ENCODE measurements at places on chromosomes 13 and 19.

DNA sequence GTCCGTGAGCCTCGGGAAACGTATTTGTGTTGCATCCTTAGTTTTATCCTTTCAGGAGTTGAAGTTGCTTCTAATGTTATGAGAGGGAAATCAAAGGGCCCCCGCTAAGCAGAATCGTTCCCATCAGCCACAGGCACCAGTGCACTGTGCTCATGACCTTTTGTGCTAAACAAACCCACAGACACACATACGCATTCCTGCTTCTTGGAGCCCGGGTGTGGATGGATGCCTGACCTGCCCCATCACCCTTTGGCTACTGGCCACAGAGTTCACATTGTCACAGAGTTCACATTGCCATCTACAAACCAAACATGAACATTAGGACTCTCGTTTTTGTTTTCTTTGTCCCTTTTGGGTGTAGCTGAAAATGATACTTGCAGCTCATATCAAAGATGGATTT lies 47.2 kb downstream of the CHST8 start:
- DNase-seq = no peak

DNA sequence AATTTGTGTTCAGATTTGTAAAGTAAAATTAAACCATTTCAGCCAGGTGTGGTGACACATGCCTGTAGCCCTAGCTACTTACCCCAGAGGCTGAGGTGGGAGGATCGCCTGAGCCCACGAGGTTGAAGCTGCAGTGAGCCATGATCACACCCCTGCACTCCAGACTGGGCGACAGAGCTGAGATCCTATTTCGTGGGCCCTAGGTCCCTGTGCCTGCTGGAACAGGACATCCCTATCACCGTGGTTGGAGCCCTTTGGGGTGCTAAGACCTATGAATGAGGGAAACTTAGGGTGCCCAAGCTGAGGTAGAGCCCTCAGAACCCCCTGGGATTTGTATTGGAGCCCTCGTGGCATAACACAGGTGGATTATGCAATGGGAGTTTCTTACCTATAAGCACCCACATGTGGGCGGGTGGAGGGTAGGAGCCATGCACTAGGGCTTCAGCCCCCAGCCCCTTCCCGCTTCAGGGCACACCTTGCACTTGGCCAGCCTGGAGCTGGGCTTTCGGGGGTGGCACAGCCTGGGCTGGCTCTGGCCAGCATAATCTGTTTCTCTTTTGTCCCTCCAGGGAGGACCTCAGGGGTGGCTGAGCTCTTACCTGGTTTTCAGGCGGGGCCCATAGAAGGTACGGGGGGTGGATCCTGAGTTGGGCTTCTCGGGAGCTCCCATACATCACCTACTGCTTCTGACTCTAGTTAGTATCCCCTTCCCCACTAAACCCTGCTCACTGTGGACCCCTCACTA lies 7.2 kb upstream of the USF2 start:
- no peak for DNase-seq

GRCh38 chr19:58468216-58468839 lies 1.4 kb downstream of the ZNF324 start:
- DNase-seq = no peak

GRCh38 chr19:40633207-40633606 lies 32.0 kb downstream of the LTBP4 start:
- no peak for DNase-seq

- no peak for DNase-seq
Observed at GRCh38 chr19:49224879-49225278, 67.3 kb downstream of the TRPM4 start.

DNA sequence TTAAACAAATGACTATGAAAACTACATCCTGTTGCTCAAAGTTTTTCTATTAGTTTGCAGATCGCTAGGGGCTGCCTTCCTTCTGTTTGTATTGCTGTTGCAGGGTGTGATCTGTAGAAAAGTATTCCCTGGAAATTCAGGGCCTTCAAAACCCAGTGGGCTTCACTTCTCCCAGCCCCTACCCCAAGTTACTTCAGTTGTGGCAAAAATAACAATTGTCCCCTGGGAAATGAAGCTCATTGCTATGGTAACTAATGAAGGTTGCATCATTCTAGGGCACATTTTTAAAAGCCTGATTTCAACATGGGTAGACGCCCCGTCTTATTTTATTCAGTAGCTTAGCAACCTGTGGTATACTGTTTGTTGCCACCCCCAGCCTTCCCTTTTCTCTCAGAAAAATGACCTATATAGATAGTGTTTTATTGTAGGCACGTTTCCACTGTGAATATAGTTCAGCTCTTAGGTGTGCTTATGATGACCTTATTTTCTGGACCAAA lies 60.9 kb downstream of the WDFY2 start:
- DNase-seq = no peak

DNA sequence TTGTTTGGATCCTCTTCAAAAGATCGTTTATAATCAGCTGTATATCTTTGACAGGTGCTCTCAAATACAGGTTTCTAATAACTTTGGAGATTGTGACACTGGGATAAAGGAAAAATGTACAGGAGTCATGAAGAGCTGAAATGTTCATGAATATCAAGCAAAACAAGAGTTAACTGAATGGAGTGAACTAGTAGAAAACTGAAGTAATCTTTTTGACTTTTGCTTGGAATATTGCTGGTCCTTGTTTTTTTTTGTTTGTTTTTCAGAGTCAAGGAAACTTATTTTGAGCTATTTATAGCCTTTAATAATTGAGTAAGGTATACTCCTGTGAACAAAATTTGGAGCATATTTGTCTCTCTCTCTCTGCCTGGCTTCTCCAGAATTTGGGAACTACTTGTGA lies 25.3 kb downstream of the MED4 start:
- no peak for DNase-seq

DNA sequence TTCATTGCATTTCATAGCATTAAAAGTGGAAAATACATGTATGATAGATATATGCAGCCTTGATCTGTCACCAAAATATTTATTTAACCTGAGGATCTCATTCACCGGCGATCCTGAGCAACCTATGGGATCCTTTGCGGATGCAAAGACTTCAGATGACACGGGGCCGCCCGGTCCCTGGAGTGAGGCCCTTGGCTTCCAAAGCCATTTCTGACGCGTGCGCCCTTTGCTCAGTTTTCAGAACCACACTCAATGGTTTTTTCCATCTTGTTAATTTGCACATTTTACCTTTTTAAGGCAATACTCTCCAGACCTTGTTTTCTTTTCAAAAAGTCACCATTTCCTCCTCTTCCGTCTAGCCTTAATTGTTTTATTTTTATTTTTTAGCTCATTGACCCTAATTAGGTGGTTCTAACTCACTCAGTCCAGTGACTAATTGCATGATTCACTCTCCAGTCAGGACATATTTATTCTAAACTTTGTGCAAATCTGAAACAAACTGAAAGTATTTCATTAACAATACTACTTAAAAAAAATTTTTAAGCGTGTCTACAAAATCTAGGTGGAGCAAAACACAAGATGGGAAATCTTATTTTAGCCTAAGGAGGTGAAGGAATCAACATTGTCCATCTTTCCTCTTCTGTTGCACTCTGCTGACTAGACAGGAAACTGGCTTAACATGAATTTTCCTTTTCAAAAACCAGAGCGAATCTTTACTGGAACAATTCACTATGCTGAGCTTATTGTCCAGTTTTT lies 47.9 kb downstream of the COL4A1 start:
- DNase-seq = no peak

DNA sequence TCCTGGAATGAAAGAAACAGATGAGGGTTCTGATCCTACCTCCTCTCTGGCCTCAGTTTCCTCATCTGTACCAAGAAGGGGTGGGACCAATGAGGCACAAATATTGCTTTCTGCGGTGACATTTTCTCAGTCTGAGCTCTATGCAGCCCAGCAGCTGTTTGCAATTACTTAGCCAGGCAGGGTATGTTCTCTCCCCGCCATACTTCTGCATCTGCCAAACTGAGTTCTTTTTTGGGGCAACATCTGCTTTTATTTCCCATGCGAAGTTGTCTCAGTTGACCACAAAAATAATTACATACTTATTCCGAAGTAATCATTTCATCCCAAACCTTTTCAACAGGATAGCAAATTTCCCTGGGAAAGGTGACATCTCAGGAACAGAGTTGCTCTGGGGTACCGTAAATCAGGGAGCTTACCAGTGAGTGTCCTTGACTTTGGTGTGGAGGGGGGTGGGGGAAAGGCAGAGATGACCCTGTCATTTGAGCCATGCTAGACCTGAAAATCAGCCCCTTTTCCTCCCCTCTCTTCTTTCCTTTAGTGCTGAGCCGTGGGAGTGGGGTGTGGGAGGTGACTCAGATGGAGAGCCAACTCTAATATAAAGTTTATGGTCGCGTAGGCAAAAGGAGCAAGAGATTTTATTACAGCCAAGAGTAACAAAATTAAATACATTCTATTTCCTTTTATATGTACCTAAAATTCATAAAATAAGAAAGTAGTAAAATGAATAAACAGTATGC lies 165.7 kb upstream of the KL start:
- DNase-seq = no peak

DNA sequence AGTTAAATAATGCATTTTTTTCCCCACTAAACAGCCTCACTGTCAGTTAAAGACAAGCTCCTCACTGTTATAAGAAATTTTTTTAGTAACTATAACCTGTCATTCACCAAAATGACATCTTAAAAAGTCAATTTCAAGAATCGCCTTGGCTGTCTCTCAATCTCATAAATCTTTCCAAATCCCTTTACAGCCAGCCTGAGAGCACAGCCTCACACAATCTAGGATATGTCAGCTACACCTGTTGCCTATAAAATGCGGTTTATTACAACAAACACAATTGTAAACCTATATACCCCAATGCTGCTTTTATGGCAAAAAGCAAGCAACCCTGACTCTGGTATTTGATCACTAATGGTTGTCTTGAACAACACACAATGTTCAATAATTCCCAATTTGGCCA lies 29.5 kb upstream of the FNDC3A start:
- DNase-seq = no peak

DNA sequence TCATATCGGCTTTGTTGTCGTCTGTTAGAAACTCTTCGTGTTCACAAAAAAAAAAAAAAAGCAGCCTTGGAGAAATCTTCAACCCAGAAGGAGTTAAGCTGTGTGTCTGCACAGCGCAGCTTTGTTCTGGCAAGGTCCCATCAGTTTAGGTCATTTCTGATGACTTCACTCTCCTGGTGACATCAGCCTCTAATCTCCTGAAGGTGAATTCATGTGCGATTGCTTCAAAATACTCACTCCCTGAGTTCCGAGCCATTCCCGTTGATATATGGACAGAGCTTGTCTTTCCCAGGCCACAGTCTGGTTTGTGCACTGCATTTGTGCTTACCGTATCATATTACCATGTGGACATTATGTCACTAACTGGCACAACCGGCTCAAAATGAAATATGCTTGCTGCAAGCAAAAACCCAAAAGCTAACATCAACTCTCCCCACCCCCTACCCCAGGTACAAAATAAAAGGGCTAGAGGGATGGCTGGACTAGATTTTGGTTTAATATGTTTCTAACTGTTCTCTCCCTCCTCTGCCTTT lies 342.4 kb downstream of the KCNRG start:
- DNase-seq = no peak

DNA sequence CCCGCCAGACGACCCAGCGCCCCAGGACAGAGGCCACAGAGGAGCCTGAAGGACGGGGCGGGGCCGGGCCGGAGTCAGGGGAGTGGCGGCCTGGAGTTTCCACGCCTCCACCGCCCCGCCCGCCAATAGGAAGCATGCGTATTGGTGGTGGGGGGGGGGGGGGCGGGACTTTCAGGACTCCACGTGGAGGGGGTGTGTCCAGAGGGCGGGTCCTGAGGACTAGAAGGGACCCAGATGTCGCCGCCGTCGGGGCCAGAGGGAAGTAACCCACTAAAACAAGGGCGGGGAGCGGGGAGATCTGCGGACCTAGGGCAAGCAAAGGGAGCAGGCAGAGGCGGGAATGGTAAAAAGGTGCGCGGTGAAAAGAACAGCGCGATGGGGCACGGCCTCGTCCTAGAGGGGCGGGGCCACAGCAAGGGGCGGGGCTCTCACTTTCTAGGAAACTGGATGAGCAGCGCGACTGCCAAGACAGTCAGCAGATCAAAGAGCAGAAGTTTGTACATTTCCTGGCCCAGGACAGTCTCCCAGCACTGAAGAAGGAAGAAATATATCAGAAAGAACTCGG lies 2.8 kb upstream of the LENG1 start:
- DNase-seq = peak; percentile 68

Data from activated CD8-positive, alpha-beta memory T cell treated with anti-CD3 and anti-CD28 coated beads for 1 hour (primary cell).